ENCODE measurements at places on chromosomes 5 and 9. TPM values are rescaled to one million over a fixed set of nuclear protein-coding genes. Genes with fewer than 3 reads are reported as not detected.

DNA sequence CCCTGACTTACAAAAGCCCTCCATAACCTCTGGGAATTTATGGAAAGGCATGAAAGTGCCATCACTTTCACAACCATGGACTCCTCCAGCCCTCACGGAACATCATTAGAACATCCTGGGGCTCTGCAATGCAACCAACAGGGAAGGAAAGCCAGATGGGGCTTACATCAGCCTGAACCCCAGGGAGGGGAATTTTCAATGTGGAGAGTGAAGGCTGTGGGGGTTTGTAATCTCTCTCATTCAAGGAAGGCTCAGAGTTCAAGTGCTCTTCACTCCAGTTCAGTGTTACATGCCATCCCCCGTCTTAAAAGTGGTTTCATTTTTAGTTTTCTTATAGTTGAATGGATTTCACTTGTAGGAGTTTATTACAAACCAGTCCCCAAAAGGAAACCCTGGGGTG is 5.7 kb downstream of the SPRY4 start:
- no peak for DNase-seq

LHX6 gene
- total RNA-seq = 0.10 TPM

SVEP1 gene
- not detected for total RNA-seq

DNA sequence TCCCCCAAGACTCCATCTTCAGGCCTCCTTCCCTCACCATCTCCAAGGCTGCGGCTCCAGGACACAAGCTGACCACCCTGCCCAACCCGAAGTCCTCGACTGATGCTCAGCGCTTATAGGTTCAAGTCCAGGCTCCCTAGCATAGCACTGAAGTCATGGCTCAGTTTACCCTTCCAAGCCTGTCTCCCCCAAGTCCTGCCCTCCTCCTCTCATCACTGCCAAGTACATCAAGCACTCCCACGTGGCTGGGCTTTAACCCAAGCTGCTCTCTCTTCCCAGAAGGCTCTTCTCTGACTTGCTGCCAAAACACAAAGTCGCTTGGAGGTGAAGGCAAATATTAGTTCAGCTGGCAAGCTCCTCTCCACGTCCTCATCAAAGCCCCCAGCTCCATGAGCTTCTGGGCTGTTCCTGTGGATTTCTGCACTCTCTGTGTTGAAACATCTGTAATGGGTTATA is 22.1 kb upstream of the MARCHF6 start:
- DNase-seq = no peak

NR5A1 gene
- total RNA-seq = not detected

GRCh38 chr5:73766902-73767301 is 140.9 kb downstream of the ARHGEF28 start:
- DNase-seq = no peak

- DNase-seq = no peak
Observed at GRCh38 chr5:163339148-163339547, 98.2 kb upstream of the CCNG1 start.

DNA sequence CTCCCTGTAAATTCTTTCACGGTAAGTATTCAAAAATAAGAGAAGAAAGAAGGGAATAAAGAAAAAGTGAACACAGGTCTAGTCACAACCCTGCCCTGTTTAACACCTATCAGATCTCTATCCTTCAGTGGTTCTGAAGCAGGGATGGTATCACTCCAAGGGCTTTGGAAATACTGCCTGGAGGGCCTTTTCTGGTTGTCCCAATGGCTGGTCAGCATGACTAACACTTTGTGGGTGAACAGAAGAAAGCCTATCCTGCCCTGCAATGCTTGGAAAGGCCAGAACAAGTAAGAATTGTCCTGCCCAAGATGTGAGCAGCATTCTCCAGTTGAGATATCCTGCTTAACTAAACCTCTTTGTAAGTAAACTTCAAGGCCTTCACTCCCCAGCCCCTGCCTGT is 124.9 kb downstream of the TMEM167A start:
- DNase-seq = no peak

DNA sequence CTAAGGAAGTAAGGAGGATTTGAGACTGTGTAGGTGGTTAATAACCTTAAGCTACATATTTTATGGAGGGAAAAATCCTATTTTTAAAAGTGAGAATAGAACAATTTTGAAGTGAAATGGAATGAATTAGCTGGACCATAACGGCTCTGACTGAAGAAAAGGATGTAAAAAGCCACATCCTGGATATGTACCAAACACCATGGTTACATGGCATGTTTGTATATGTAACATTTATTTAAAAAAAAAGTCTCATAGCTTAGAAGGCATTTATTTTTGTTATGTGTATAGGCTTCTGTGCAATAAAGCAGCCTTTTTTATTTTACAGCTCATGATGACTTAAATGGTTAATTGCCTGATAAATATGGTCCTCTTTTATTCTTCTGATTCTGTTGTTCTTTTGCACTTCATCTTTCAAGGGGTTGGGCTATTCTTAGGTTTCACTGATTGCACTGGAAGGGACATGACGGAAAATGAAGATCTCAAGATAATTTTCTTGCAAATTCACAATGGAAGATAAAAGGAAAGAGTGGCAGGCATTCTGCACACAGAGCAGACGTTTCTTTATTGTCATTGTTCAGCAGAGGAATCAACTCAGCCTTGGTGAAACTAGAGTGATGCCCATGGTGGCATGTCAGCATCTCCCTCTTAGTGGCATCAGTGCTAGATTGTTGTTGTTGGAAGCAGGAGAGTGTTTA is 63.1 kb downstream of the DOCK8 start:
- DNase-seq = no peak
